ENCODE measurements at places on chromosomes 13 and 19.

GRCh38 chr19:42311657-42312056 lies 1.5 kb upstream of the TMEM145 start:
- DNase-seq: no peak

GRCh38 chr13:109642358-109642757 lies 144.0 kb downstream of the IRS2 start:
- DNase-seq: no peak

DNA sequence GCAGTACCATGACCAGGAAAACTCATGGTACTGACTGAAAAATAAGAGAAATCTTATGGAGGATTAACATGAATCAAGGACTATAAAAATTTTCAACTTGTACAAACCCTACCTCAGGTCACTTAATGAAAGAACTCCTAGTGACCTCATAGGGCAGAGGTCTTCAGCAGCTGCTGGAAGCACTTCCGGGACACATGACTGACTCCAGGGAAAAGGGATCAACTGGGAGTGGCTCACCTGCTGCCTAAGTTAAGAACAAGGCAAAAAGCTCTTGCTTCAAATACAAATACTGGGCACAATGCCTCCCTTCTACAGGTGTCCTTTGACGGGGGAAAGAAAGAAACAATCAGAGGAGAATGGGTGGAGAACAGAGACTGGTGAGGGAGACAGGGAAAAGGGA lies 18.6 kb downstream of the DOCK9 start:
- no peak for DNase-seq

DNA sequence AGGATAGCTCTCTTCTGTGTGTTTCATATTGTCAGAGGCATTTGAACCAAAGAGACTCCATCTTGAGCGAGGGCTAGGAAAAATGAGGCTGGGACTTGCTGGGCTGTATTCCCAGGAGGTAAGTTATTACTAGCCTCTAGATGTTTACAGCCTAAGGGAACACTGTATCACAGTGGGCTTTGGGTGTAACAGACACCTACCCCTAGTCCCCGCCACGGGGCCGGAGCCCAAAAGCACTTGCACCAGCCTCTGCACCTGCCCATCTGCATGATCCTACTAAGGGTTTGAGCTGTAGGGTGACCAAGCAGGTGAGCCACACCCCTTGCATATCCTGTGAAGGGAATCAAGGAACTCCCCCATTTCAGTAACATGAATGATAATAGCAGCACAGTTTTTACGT lies 1972.2 kb downstream of the OLFM4 start:
- DNase-seq: no peak

DNA sequence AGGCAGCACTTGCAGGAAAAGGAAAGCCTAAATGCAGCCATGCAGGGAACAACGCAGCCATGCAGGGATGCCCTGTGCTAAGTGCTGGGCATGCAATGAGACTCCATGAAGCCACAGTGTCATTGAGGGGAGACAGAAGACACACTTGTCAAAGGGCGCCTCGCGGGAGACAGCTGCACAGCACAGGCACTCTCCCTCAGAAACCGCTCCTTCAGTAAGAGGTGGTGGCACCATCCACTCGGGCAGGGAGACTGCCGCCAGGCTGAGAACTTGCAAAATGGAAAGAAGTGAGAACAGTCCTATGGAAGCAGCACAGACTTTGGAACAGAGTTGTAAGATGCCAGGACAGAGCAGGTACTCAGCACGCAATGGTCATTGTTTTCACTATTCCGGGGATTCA lies 51.1 kb downstream of the GGACT start:
- no peak for DNase-seq

DNA sequence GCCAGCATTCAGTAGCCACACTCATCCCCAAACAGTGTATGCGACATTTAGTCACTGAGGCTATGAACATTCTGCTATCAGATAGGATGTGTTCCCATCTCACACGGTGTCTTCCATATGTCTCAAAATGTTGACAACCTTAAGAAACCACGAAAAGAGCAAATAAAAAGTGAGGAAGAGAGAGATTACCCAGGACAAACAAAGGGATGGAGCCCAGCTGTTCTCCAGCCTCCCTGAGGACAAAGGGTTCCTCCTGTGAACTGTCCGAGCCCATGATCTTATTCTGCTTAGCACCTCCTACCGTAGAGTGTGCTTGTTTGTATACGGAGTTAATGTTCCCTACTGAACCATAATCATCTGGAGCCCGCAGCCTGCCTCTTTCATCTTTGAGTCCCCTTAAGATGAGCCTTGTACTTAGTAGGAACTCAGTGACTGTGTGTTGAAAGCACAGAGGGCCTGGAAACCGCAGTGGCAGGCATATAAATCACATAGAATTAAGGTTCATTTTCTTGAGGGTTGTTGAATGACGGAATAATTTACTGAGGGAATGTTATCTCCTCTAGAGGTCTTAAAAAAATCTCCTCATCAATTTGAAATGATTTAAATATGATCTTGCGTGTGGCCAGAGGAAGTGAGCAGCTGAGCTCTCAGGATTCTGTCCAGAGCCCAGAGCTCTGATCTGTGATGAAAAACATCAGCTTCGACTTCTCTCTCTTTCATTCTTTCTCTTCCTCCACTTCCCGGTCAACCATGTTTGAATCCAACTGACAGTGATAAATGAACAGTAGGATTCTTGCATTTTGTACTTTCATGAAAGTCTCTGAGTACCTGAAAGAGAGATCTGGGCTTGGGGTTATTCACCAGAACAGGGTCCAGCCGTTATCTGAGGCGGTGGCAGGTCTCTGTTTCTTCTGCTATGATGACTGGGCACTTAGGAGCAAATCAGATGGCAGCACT lies 200.5 kb downstream of the KLF5 start:
- DNase-seq: no peak

GRCh38 chr13:91158017-91158395 lies 189.5 kb upstream of the MIR17HG start:
- DNase-seq: no peak

GRCh38 chr19:2288338-2288817 lies 6.4 kb upstream of the PEAK3 start:
- no peak for DNase-seq

DNA sequence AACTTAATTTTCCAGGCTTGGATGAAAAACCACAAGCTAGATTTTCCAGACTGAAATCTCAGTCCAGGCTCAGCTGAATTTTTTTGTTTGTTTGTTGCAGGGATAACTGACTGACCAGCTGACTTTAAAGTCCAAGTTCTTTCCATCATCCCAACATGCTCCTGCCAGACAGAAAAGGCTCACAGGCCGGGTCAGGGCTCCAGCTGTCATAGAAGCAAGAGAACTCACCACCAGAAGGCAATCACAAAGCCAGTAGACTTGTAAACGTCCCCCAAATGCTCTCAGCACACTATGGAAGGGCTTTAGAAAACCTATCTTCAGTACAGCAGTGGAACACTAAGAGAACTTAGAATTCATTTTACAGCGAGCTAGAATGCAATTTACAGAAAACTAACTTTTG lies 25.5 kb downstream of the DCLK1 start:
- no peak for DNase-seq

GRCh38 chr13:73325723-73326558 lies 267.1 kb downstream of the KLF5 start:
- DNase-seq: no peak

DNA sequence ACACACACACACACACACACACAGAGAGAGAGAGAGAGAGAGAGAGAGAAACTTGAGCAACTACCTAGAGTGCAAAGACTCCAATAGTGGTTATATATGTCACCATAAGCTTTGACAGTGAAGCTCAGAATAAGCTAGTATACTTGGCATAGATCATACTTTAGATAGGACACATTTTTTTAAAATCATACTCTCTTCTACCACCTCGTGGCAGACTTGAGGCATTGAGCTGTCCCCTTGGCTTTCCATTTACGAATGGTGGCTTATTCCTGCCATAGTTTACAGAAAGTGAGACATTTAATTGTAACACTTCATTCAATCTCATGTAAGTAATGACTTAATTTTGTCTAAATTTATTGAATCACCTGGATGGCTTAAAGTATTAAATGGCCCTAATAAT lies 108.2 kb downstream of the EDNRB start:
- no peak for DNase-seq

GRCh38 chr13:113784645-113785024 lies 25.6 kb downstream of the TMEM255B start:
- no peak for DNase-seq

GRCh38 chr19:38676023-38676877 lies 28.8 kb downstream of the ACTN4 start:
- no peak for DNase-seq

DNA sequence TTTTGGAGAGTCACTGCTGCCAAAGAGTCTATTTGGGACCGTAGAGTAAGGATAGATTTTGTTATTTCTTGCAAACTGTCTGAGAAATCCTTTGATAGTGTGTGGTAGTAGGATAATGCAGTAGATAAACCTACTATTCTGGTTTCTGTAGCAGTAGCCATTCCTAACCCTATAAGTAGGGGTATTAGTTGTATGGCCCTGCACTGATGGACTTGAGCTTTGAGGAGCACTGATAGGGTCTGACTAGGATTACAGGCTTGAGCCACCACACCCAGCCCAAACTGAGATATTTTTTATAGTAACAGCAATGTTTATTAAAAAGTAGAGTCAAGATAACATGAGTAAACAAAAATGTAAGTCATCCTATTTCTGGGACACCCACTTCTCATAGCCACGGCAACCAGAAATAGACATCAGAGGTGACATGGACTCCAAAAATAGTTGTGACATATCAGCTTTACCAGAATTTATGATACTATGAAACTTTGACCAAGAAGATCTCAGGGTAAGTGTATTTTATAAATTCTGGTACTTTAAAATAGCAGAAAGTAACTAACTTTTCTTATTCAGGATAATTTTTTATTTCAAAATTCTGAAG lies 479.1 kb downstream of the SUCLA2 start:
- no peak for DNase-seq

GRCh38 chr13:94343243-94343585 lies 136.3 kb downstream of the DCT start:
- no peak for DNase-seq

DNA sequence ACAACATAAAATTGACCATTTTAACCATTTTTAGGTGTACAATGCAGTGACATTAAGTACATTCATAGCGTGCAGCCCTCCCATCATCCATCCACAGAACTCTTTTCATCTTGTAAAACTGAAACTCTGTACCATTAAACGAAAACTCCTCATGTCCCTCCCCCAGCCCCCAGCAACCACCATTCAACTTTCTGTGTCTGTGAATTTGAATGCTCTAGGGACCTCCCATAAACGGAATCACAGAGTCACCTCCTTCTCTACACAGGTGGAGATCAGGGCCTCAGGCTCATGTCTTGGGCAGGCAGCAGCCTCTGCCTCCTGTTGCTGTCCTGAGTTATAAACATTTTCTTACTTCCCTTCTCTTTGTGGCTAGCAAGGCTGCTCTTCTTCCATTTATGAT lies 7.3 kb upstream of the CCNE1 start:
- no peak for DNase-seq

GRCh38 chr13:71056581-71056980 lies 810.4 kb downstream of the DACH1 start:
- DNase-seq: no peak

DNA sequence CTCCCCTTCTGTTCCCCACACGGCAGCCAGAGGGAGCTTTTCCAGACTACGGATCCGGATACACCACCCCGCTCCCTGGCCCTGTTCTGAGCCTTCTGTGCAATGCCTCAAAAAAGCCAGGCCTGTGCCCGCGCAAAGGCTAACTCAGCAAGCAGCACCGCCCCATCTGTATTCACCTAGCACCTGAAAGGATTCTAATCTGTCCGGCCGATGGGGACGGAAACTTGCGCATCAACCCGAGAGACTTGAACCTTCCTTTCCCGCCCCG lies 589 bp downstream of the ZBTB45 start:
- DNase-seq: no peak

GRCh38 chr19:5495792-5496191 lies 40.6 kb downstream of the ZNRF4 start:
- DNase-seq: no peak

GRCh38 chr19:38273499-38273898 lies 9.1 kb downstream of the SPINT2 start:
- DNase-seq: no peak

- DNase-seq: no peak
Observed at GRCh38 chr19:44808463-44809371, at the start of gene BCAM. TSS of gene BCAM (plus strand) at chr19:44809103. CDS start at chr19:44809125, 22 bp downstream.

GRCh38 chr13:78631077-78631476 lies 27.7 kb upstream of the POU4F1 start:
- no peak for DNase-seq

- peak; percentile 10 for DNase-seq
Observed at GRCh38 chr19:32287811-32288227, 57.6 kb upstream of the ZNF507 start.

DNA sequence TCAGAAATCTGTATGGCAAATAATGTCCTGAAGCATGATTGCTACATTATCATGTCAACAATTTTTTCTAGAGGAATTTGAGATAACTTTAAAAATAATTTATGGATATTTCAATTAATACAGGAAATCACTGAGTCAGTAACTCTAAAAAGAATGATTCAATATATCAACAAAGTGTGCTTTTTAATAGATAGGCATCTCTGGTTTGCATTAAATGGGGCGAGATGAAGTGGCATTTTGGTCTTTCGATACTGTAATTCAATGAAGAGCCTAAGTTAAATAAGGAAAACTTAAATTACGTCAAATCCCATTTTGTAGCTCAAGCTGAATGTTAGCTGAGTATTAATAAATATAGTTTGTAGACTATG lies 342.8 kb downstream of the DACH1 start:
- DNase-seq: no peak

DNA sequence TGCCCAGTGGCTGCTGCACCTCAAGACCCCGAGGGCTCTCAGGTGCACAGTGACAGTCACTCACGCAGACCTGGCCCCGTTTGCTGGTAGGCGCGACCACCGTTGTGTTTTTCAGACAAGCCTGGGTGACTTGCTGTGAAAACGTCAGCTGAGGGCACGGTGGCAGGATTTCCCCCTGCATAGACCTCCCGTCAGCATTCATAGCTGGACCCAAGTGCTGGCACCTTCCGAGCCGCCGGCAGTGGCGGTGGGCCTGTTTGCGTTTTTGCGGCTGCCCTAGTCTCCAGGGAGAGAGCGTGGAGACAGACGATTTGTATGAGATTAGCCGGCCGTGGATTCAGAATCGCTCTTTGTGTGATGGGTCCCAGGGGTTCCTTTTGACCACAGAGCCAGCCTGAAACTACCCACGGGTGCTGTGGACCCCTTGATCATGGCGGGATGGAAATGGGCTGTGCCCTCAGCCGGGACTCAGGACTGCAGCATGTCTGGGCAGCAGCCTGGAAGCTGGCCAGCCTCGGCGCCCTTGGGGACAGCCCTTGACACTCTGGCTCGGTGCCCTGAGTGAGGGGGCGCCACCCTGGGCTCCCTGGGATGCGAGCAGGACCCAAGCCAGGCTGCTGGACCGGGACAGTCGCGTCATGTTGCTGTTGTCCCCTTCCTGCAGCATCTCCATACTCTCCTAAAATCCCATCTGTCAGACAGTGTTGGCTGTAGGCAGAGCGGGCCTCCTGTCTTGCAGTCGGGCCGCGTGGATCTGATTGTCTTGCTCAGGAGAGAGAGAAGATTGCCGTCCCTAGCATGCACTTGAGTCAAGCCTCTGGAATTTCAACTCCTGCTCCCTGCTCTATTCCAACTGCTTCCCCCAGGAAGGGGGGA lies 8.6 kb downstream of the KDM4B start:
- DNase-seq: no peak

- no peak for DNase-seq
Observed at GRCh38 chr19:10749435-10750384, 31.8 kb downstream of the DNM2 start.

- DNase-seq: no peak
Observed at GRCh38 chr13:111255228-111255790, 65.1 kb upstream of the TEX29 start.

- DNase-seq: no peak
Observed at GRCh38 chr19:12782174-12782423, 6.7 kb upstream of the HOOK2 start.

- no peak for DNase-seq
Observed at GRCh38 chr19:2495651-2496316, 19.9 kb downstream of the GADD45B start.
